SW 1271 (cell line): ENCODE measurements at places on chromosomes 4 and X.

GRCh38 chr4:65658117-65658516 is 12.2 kb downstream of the EPHA5 start:
- DNase-seq, result no peak

GRCh38 chr4:98627531-98628257 is 30.7 kb downstream of the TSPAN5 start:
- peak; percentile 38 for DNase-seq

DNA sequence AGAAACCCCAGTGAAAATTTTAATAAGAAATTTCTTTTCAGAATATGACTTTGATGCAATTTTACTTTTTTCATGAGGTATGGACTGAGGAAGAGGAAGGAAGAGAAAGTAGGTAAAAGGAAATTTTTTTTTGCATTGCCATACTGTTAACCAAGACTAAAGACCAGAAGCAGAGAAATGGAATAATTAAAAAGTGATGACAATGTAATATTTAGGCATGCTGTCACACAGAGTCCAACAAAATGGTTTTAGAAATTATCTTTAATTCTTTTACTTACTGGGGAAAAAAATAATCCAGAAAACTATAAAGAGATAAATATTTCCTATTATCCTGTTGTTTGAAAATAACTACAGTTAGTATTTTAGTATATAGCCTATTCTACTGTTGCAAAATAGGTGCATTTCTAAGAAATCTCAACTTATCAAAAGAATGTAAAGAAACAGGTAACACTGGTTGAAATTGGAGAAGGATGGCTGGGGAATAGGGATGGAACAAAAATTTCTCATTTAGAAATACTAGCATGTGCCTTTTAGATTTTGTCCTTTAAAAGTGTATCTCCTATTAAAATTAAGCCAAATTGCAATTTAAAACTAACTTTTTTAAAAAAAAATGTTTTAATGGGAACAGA is 92.6 kb downstream of the ANXA3 start:
- DNase-seq, result no peak

DNA sequence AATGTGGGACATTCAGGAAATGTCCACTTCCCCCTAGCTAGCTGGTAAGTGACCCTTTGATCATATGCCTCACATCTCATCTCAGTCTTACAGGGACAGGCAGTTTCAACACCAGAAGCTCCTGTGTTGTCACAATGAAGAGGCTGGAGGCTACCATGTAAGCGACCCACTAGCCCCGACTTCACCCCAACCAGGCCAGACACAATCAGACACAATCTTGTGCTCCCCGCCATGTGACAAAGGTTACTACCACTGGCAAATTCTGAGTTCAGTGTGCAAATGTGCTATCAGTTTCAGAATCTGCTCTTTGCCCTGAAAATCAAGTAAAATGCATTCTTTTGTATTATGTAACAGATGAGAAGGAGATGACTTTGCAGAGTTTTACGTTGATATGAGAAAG is 56.9 kb upstream of the STS start:
- no peak for DNase-seq

DNA sequence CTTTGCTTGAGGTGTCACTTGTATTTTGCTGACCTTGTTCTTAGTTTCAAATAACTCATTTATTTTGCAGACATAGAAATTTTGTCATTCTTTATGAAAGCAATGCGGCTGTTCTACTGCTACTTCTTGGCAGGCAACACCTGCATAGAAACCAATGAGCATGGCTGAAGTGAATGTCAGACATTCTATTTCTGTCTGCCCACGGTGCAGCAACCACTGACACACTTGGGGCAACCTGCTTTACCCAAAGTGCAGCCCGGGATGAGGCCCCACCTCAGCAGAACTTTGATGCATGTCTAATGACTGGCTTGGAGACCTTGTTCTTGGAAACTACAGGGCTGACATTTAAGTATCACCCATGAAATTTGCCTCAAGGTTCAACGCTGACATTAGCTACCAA is 93.6 kb downstream of the RBM47 start:
- no peak for DNase-seq
